GM19239 (cell line): ENCODE measurements at places on chromosomes 2 and 18.

DNA sequence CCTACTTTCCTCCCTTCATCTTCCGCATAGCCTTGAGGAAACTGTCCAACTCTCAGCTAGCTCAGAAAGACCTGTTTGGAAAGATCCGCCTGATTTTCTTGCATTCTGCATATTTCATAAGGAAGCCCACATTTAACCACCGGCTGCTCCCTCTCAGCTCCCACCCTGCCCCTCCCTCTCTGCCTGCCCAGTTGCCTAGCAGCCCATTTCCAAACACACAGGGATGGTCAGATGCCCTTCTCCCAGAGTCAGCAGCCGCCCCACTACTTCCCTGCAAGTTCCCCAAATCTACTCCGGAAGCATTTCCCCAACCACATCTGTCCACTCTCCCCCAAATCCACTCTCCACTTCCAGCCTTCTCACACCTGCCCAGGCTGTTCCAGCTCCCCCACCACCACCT lies 96.0 kb downstream of the TNS1 start:
- DNase-seq, result no peak

GRCh38 chr2:48165070-48165753 lies 258.9 kb upstream of the FBXO11 start:
- DNase-seq, result no peak

GRCh38 chr18:52130624-52131301 lies 209.2 kb upstream of the DCC start:
- no peak for DNase-seq

DNA sequence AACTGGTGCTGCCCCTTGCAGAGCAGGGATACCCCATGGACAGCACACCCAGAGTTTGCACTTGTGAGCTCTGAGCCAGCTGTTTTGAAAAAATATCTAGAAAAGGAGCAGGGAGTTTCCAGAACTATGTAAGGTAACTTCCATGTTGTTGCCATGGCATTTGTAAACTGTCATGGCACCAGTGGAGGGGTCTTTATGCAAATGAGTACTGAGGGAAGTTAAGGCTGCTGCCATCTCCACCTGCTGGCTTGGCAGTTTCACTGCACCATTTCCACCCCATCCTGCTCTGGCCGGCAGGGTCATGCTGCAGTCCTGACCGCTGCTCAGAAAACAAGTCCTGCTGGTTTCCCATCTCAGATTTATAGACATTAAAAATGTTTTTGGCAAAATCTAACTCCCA lies 52.3 kb upstream of the SNTG2 start:
- no peak for DNase-seq

- DNase-seq, result no peak
Observed at GRCh38 chr2:234257859-234258561, 207.5 kb downstream of the SPP2 start.

- DNase-seq, result no peak
Observed at GRCh38 chr2:10537522-10538199, 89.5 kb upstream of the ODC1 start.

DNA sequence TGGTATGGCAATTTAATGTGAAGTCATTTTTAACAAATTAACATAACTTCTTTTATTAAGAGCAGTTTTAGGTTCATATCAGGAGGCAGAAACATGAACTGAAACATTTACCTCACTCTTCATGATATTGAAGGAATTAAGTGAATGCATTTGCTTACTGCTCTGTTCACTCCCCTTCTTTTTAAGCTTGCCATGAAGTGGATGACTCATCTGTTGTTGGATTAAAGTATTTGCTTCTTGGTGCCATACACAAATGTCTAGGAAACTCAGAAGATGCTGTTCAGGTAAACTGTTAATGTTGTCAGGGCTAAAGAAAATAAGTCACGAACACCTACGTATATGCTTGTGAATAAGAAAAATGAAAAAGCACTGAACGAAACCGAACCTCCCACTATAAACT lies 10.2 kb upstream of the CABYR start:
- no peak for DNase-seq

- no peak for DNase-seq
Observed at GRCh38 chr2:163641986-163642385, 93.8 kb downstream of the FIGN start.

DNA sequence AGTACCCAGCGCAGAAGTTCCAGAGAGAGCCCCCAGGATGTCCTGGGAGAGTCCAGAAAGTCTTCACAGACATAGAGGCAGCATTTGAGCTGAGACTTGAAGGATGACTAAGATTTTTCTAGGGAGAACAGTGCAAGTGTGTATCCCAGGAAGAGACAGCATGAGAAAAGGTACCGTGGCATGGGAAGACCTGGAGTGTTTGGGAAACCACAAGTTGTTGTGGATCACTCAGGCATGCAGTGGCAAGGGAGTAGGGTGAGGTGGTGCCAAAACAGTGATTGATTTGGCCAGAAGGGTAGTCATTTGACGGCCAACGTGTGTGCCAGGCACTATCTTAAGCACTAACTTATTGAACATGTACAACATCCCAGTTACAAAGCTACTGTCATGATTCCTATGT lies 24.5 kb upstream of the KCNK3 start:
- DNase-seq, result no peak

DNA sequence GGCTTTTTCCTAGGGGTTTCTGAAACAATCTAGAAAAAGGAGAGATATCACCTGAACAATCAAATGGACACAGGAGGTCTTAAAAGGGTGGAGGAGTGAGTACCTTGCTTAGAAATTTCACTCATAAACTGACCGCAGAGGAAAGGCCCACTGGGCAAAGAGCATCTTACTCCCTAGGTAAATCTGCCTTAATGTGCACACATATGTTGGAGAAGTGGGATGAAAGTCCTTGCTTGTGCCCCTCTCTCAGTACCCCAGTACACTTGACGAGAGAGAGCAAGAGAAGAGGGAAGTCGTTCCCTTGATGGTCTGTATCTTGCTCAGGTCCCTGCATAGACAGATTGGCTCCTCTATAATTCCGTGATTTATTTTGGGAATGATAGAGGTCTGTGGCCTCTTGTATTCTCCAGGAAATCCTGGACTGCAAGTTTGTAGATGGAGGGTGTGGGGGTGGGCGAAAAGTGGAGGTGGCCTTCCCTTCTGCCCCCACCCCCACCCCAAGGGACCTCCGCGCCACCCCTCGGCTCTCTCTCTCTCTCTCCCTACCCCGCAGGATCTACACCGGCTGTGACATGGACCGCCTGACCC lies 6.8 kb downstream of the TBR1 start:
- DNase-seq, result no peak

GRCh38 chr2:219335373-219335786 lies 2.8 kb upstream of the RESP18 start:
- DNase-seq, result no peak

- DNase-seq, result no peak
Observed at GRCh38 chr2:198762441-198762840, 695.3 kb downstream of the SATB2 start.

- DNase-seq, result no peak
Observed at GRCh38 chr2:176178038-176178756, 10.3 kb upstream of the HOXD1 start.

DNA sequence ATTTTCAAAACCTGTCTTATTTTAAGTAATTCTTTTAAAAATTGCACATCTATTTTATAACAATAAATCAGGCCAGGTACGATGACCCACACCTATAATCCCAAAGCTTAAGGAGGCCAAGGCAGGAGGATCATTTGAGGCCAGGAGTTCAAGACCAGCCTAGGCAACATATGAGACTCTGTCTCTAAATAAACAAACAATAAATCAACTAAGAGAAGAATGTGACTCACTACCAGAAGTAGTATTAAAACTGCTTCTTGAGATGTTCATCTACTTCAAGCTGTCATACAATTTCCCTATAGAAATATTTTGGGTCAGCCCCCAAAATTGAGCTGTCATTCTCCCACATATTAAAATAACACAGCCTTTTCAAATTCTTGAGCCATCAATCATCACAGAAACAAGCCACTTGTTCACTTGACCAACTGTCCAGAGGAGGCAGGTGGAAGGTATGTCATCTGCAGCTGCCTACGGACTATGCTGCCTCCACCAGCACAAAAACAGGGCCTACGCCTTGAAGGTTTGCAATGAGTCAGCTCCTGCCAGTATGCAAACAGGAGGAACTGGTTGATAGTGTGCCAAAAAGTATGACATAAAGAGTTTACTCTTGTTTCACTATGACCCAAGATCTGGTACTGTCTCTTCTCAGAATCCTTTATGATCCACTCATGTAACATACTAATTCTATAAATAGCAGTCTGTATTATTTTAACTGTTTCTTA lies 33.6 kb downstream of the KIDINS220 start:
- DNase-seq, result peak; percentile 19

GRCh38 chr2:32697156-32697555 lies 69.3 kb downstream of the TTC27 start:
- no peak for DNase-seq

DNA sequence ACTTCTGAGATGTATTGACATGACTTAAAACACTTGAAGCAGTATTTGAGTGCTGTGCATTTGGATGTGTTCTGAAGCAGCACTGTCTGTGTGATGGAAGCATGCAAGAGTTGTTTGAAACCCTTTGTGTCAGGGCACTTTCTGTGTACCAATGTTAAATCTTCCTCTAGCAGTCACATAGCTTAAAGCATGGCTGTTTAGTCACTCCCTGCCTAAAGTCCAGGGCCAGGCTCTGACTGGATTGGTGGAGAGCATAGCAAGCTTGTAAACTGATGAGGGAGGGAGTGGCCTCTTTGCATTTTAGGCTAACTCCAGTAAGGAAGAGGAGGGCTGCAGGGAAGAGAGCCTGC lies 73.5 kb downstream of the MYO1B start:
- no peak for DNase-seq

DNA sequence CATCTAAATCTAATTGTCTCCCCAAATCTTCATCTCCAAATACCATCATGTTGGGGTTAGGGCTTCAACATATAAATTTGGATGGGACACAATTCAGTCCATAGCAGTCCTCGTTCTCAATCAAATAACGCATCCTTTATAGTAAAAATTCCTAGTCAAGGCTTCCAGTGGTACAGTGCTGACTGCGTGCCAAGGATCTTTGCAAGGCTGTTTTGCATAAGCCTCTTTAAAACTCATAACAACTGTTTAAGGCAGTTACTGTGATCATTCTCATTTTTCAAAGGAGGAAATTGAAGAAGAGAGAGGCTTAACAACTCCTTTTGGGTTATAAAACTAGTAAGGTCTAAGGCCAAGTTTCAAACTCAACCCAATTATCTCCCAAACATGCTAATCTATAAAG lies 666.9 kb downstream of the NYAP2 start:
- no peak for DNase-seq

- DNase-seq, result no peak
Observed at GRCh38 chr2:121648206-121649148, 785 bp downstream of the CLASP1 start.

DNA sequence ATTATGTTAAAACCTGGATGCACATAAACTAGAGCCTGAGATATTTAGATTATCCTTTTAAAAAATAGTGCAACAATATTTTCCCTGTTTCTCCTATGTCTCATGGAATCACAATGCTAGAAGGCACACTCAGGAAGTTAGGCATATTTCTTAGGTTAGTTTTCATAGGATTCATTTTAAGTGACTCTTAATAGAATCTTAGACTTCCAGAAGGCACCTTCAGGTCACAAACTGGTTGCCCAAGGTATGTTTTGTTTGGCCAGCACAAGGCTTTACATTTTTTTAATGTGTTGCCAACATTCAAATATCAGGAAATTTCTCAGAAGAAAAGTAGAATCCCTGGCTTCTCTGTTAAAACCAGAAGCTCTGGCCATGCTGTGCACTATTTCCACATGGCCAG lies 129.3 kb downstream of the LNPK start:
- DNase-seq, result no peak

GRCh38 chr2:62540408-62541168 lies 34.6 kb upstream of the TMEM17 start:
- DNase-seq, result no peak

DNA sequence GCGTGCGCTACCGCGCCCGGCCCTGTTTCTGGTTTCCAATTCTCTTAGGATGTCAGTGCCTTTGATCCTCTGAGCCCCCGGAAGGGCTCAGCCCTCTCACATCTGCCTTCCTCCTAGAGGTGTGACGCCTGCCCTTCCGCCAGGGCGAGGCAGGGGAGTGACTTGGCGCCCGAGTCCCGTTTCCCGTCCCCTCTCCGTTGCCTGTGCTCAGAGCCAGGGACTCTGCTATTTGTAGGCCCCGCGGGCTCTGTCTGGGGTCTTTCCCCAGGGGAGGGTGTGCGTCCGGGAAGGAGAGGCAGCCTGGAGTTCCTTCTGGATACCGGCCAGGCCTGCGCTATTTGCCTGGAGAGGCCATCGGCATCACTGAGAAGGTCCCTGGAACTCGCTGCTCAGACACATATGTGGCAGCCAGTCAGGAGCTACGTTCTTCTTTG lies 103.7 kb upstream of the TAF1B start:
- peak; percentile 73 for DNase-seq

GRCh38 chr2:227890495-227891079 lies 19.2 kb downstream of the DAW1 start:
- DNase-seq, result no peak

GRCh38 chr2:111930875-111931274 lies 32.5 kb downstream of the MERTK start:
- no peak for DNase-seq

- no peak for DNase-seq
Observed at GRCh38 chr18:61883547-61883946, 9.3 kb downstream of the RNF152 start.

- DNase-seq, result no peak
Observed at GRCh38 chr2:147425437-147426029, 419.3 kb upstream of the ACVR2A start.

DNA sequence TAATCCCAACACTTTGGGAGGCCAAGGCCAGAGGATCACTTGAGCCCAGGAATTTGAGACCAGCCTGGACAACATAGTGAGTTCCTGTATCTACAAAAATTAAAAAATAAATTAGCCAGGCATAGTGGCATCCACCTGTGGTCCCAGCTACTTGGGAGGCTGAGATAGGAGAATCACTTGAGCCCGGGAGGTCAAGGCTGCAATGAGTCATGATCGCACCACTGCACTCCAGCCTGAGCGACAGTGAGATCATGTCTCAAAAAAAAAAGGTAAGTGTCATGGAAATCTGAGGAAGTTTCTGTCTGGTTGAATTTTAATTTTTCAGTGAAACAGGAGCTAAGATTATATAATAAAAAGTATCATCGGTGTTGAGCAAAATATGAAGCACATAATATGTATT lies 2.5 kb upstream of the C2orf15 start:
- no peak for DNase-seq

- DNase-seq, result no peak
Observed at GRCh38 chr18:70522183-70522680, 233.4 kb downstream of the SOCS6 start.
